ENCODE measurements at places on chromosomes 6 and 20.

DNA sequence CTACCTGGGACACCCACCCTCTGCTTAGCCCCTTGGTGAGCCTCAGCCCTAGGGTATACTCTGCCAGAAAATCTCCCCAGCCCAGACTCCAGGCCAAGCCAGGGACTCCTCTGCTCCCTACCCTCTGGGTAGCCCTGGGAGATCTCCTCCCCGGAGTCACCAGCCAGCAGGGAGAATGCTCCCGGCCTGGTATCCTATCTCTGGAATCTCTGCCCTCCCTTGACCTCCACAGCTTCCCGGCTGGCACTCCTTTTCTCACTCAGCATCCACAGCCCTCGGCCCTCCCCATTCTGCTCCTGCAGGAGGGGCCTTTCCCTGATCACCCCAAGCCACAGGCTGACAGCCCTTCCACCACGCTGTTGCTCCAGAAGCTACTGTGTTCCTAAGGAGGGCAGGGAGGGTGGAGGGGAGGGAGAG lies 22.6 kb downstream of the NOL4L start:
- DNase-seq, result no peak

DNA sequence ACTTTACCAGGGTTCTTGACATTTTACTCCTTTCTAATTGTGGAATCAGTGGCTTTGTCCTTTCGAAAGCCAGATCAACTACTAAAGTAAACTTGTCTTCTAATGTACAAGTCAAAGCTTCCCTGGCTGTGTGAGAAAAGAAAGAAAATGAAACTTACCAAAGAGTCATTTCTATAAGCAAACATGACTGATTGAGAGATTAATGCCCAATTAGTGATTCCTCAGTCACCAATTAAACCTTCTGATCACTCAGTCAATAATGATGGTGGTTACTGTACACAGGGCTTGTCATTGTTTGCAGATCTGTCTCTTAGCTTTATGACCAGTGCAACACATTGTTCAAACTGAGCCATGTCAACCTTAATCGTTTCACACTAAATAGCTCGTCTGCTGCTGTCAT lies 1168.4 kb upstream of the CITED2 start:
- no peak for DNase-seq

- DNase-seq, result no peak
Measured at GRCh38 chr20:49693435-49694171, 20.1 kb downstream of the B4GALT5 start.

DNA sequence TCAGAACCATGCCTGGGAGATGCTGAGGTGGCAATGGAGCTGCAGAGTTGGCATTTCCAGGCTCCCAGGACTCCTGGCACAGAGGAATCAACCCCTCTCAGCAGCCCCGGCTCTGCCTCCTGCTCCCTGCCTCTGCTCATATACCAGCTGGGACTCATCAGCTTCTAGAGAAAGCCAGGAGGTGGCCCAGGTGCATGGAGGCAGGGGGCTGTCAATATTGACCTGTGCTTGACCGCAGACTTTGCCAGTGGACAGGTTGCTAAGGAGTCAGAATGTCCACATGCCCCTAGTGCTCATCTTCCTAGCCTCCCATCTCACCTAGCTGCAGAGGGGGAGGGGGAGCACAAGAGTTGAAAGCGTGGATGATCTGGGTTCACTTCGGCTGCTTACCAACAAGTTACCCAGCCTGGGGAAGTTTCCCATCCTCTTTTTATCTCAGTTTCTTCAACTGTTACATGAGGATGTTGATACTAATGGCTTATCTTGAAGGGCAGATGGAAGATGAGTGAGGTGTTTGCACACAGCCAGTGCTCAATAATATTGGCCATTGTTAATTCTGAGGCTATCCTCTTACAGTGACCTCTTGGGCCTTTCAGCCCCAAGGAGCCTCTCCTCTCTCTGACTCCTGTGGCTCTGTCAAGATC lies 9.2 kb upstream of the SCRT2 start:
- no peak for DNase-seq

DNA sequence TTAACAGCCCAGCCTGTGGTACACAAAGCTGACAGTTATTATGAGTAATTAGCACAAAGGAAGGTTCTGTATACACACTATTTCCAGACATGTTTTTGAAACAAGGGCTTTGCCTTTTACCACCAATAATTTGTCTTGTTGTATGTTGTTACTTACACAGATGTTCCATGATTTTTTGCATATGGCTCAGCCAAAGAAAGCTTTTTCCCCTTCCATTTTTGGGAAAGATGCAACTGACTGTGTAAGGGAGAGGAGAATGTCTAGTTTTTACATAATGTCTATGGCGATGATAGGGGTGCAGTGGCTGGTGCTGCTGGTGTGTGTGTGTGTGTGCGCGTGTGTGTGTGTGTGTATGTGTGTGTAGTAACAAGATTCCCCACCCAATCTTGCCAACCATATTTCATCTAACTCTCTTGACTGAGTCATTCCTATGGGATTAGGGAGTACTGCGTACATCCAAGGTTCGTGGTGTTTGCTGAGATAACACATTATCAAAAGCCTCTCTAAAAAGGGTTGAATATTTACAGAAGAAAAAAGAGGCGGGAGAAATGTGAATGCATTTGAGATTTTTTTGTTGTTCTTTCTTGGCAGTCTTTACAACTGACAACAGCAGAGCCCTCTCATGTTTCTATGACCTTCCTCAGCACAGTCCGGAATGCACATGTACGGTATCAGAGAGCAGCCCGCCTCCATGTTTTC lies 192.2 kb downstream of the GMPR start:
- peak; percentile 61 for DNase-seq

DNA sequence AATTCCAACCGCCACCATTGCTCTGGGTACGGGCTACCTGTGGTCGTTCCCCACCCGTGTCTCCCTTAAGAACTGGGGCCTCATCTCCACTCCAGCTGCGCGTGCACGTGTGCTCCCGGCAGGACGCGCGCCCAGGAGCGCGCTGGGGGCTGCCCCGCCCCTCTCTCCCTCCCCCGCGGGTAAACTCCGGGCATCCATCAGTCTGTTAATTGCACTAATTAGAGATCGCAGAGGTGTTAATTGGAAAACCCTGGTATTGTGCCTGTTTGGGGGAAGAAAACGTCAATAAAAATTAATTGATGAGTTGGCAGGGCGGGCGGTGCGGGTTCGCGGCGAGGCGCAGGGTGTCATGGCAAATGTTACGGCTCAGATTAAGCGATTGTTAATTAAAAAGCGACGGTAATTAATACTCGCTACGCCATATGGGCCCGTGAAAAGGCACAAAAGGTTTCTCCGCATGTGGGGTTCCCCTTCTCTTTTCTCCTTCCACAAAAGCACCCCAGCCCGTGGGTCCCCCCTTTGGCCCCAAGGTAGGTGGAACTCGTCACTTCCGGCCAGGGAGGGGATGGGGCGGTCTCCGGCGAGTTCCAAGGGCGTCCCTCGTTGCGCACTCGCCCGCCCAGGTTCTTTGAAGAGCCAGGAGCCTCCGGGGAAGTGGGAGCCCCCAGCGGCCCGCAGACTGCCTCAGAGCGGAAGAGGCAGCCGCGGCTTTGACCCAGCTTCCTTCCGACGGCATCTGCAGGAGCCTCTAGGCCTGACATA lies 14.4 kb downstream of the FOXP4 start:
- no peak for DNase-seq

- DNase-seq, result no peak
Measured at GRCh38 chr20:62646851-62647520, 4.7 kb downstream of the SLCO4A1 start.

DNA sequence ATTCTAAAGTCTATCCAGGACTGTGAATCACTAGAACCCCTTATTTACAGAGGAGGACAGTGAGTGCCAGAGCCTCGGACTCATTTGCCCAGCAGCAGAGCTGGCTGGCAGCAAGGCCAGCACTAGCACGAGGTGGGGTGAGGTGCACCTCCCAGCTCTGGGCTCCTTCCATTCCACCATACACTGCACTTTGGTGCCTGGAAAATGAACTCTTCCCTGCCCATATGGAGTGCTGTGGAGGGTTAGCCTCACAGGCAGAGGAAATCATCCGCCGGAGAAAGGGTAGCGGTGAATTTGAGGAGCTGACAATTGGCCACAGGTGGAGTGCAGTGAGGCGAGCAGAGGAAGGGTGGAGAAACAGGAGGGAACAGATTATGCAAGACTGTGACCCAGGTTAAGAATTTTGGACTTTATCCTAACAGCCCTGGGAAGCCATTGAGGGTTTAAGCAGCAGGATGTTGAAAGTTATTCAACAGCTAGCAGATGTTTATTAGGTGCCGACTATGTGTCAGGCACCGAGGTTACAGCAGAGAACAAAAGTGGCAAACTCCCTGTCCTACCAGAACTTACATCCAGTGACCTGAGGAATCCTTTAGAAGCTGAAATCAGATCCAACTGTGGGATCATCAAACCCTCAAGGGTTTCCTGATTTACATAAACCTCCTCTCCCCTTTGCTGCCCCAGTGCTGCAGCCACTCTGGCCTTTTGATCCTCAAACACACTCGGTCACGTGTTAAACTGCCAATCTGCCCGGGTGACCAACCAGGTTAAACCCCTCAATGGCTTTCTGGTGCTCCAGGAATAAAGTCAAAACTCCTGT lies 6.2 kb downstream of the TRIM26 start:
- DNase-seq, result no peak

GRCh38 chr6:133136177-133136880 lies 104.8 kb upstream of the EYA4 start:
- DNase-seq, result no peak

GRCh38 chr6:139020689-139021088 lies 7.9 kb upstream of the ABRACL start:
- DNase-seq, result no peak

DNA sequence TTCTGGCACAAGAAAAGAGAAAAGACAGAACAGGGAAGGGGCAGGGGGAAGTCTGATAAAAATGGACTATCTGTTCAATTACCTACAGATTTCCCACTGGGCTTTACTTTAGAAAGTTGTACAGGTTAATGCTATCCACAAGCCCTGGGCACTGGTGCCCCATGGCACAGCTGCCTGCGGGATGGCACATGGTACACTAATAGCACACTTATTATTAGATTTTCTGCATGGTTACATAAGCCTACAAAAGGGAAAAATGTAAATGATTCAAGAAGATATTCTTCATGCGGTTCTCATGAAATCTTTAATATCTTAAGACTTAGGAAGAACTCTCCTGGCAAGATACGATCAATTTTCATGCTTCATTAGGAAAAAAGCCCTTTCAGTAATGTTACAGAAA lies 137.5 kb downstream of the GMPR start:
- DNase-seq, result no peak
